ENCODE measurements at places on chromosomes 5 and 9. TPM values are rescaled to one million over a fixed set of nuclear protein-coding genes. Genes with fewer than 3 reads are reported as not detected.

DNA sequence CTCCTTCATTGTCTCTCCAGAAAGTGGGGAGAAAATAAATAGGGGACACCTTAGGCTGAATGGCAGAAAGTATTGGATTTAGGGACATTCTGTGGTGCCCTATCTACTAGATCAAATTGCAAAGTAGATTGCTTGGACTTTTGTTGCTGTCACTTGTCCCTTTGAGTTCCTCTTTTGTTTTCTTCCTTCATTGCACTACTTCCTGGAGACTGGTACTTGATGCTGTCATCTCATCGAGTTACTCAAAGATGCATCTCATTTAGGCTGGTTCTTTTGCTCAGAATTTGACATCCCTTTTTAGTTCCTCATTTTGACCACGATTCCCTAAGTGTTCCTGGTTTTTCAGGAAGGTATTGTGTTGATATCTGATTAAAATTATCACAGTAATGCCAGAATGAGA is 137.6 kb downstream of the ADGRV1 start:
- no peak for DNase-seq

The CTXN3 gene
- total RNA-seq = not detected

The SLC36A3 gene
- total RNA-seq = not detected

The PCDHGB4 gene
- total RNA-seq = 12.5 TPM

GRCh38 chr5:145975361-145976066 is 39.1 kb downstream of the SH3RF2 start:
- peak; percentile 97 for DNase-seq

DNA sequence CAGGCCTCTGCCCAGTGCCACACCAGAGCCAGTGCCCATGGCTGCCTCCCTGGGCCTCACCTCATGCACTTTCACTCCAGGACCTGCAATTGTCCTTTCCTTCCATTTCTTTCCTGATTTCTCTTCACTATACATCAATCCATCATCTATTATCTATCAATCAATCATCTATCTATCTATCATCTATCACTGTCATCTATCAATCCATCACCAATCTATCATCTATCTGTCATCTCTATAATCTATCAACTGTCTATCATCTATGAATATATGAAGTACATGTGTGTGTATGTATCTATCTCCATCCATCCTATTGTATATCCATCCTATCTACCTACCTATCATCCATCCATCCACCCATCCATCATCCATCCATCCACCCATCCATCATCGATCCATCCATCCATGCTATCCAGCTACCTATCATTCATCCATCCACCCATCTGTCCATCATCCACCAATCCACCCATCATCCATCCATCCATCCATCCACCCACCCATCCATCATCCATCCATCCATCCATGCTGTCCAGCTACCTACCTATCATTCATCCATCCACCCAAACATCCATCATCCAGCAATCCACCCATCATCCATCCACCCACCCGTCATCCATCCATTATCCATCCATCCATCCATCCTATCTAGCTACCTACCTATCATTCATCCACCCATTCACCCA is 26.9 kb downstream of the SLC6A3 start:
- no peak for DNase-seq

DNA sequence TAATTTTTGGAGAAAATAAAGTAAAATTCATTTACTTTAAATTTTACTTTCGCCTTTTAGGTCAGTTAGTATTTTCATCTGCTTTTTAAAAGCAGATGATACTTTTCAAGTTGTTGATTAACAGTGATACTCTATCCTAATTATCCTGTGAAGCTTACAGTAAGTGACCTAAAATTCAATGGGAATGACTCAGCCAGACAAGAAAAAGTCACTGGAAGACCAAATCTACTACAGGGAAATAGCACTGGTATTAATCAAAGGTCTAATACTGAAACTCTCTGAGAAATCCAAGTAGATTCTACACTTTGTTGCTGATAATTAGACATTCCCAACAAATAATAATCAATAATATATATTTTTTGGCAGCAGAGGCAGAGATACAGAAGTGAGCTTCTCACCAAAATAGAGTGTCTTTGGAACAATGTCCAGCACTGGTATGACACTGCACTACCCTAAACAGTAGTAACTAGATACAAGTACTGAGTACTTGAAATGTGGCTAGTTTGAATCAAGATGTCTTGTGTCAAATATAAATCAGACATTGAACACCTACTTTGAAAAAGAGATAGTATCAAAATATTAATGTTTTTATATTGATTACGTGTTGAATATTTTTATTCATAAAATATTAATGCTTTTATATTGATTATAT is 22.8 kb upstream of the ELL2 start:
- peak; percentile 85 for DNase-seq

The SLCO4C1 gene
- total RNA-seq = 12.0 TPM

The SPATA31A3 gene
- total RNA-seq = not detected

The WDR38 gene
- not detected for total RNA-seq

DNA sequence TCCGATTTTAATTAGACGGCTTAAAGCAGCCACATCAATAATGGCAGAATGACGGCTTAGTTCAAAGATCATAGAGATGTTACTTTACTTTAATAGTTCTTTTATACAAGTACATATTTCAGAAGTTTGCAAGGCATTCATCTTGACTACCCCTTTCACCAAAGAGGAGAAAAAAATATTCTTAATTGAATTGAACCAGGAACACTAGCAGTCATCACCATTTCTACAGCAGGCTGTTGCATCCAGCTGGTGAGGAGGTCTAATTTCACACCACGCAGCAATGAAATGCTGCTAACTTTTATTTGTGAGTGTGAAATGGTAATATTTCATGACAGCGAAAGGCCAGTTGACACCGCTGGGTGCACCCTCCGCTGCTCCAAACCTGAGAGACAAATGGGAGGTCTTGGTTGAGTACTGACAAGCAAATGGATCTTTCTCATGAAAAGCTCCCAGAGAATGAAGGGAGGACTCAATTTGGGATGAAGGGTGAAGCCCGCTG is 322.2 kb downstream of the GLIS3 start:
- no peak for DNase-seq

The SERF1A gene
- 14.4 TPM for total RNA-seq

The PDE8B gene
- 0.05 TPM for total RNA-seq

The TRIM36 gene
- total RNA-seq = 4.0 TPM

GRCh38 chr5:137595396-137596079 is 96.4 kb upstream of the SPOCK1 start:
- no peak for DNase-seq

GRCh38 chr9:15501179-15501578 is 9.6 kb downstream of the PSIP1 start:
- no peak for DNase-seq

Data from renal cortical epithelial cell (primary cell).